SK-N-DZ (cell line): ENCODE measurements at places on chromosomes 3 and 15.

DNA sequence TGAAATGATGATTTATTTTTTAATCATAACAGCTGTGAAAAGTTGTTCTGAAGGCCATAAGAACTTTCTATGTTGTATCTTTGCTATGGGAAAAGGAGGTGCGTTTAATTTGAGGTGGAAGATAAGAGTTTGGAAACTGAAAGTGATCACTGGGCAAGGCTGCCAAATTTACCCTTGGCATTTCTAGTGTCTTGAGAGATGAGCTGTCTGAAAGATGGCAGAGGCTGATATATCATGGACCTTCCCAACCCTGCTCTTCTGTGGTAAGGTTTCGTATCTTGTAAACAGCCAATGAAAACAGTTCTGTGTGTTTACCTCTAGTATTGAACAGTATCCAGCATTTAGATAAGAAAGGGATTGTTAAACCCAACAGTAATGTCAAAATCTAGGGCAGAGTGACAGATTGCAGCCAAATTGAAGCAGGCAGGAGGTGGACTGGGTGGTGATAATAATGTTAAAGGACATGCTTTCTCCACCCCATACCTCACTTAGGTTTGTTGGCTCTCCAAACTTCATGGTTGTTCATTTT, 15.8 kb upstream of the NFKBIZ start:
- no peak for DNase-seq

GRCh38 chr15:66703540-66703941, 1.5 kb downstream of the SMAD6 start:
- no peak for DNase-seq

- DNase-seq: no peak
These were observed 31.9 kb upstream of the WNT5A start for GRCh38 chr3:55519019-55519418.

DNA sequence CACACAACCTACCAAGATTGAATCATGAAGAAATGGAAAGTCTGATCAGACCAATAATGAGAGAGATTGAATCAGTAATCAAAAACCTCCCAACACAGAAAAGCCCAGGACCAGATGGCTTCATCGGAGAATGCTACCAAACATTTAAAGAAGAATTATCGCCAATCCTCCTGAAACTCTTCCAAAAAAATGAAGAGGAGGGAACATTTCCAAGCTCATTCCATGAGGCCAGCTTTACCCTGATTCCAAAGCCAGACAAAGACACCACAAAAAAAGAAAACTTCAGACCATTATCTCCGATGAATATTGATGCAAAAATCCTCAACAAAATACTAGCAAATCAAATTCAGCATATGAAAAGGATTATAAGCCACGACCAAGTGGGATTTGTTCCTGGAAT, 94.1 kb downstream of the SENP2 start:
- no peak for DNase-seq

- no peak for DNase-seq
These were observed 22.6 kb upstream of the POMGNT2 start for GRCh38 chr3:43128464-43128863.

DNA sequence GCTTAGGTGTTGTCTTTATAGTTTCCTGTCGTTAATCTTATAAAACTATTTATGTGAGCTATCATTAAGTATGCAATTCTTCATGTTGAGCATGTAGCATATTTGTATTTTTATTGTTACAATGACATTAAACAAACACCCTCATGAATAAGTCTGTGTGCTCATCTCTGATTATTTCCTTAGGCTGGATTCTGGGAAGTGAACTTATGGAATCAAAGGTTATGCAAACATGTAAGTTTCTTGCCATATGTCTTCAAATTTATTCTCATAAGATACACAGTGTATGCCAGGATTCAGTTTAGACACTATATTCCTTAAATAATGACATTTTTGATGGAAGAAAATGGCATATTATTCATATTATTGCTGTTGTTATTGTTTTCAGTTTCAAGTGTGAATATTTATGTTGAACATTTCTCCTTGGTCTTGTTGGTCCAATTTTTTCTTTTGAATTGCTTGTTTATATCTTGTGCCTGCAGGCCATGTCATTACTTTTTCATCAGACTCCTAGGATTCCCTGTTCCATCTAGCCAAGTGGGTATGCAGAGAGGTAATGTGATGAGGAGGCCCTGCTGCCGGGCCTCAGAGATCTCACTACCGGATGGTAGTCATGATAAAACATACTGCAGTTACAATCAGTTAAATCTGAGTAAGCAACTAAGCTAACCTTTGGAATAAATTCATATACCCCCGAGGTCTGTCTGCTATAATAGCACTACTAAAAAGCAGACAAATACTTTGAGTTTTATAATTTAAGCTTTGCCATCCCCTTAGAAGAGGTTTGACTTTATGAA, 684.3 kb upstream of the SGO1 start:
- no peak for DNase-seq

DNA sequence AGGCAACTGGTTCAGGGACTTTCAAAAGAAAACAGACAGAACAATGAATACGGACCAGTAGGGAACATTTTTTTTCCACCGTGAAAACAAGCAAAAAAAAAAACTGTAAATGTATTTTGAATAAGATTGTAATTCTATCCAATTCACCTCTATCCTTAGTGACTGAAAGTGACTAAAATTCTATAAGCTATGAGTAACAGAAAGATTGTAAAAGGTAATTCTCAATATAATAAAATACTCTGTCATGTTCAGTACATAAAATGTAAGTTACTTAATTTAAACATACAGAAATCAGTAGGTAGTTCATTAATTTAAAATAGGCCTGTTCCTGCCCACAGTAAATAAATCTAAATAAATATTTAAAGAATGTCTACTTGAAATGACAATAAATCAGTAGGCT, 368.2 kb upstream of the ARHGEF26 start:
- DNase-seq: no peak

- no peak for DNase-seq
These were observed 28.9 kb upstream of the BHLHE40 start for GRCh38 chr3:4950351-4950784.

GRCh38 chr15:78311292-78311691, 11.9 kb upstream of the SKIC8 start:
- DNase-seq: no peak
